Amygdala (tissue), 56 donors: ENCODE measurements at places on chromosomes 11 and 22.

DNA sequence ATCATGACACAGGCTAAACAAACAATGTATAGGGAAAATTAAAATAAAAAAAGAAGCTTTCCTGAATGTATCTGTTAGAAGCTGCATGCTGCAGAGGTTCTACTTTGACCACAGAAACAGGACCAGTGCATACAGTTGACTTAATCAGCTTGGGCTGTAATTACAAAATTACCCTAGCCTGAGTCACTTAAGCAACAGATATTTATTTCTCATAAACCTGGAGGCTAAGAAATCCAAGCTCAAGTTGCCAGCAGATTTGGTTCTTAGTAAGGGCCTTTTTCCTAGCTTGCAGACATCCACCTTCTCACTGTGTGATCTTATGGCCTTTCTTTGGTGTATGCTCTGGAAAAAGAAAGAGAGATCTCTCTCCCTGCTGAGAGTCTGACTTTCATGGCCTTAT lies 946.5 kb upstream of the RAG2 start:
- no peak for DNase-seq

DNA sequence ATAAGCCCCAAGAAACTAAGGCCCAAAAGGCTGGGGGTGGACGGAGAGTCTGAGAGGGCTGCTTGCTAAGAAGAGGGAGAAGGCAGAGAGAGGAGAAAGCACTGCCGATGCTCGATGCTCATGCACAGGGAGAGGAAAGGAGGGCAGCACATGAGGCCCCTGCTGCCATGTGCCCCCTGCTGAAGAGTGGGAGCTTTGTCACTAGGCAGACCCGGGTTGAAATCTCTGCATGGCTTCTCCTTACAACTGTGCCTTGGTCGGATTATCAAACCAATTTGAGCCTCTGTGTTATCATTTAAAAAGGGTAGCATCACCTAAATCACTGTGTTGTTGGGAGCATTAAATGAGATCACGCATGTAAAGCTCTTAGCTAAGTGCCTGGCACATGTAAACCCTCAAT lies 330.5 kb downstream of the NXPE2 start:
- DNase-seq: no peak

- no peak for DNase-seq
Observed at GRCh38 chr11:71329786-71330185, 77.4 kb upstream of the SHANK2 start.

GRCh38 chr22:46810856-46811786 lies 48.7 kb downstream of the TBC1D22A start:
- DNase-seq: no peak

DNA sequence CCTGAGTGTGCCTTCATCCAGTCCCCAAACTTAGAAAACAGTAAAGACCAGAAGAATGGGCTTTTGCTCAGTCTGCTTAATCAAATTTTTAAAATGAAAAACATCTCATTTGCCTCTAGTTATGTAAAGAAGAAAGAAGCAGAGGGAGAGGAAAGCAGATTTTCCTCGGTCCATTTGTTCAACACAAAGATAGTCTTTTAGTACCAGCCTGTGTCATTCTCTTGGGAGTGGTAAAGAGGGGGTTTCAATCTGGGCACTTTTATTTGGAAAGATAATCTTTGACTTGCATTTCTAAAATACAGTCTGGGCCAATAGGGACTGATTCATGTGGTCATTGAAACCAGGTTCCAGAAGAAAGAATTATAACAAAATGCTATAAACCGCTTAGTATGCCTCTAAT lies 29.5 kb downstream of the KREMEN1 start:
- no peak for DNase-seq

DNA sequence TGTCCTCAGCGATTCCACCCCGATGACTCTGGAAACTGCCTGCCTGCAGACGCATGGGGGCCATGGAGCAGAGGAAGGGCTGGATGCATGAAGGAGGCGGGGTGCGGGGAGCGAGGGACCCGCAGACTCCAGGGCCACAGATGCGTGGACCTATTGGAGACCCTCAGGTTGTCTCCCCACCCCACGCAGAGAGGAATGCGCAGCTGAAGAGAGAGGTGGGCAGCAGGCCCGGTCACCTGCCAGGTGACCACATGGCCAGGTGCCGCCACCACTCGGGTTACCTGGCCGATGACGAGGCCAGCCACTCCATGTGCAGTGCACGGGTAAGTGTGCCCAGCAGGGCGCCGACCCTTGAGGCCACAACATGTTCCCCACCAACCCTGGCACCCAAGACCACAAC lies 371 bp downstream of the CCDC116 start:
- DNase-seq: no peak

- no peak for DNase-seq
Observed at GRCh38 chr11:120182790-120183491, 27.9 kb upstream of the OAF start.

GRCh38 chr22:30038219-30038618 lies 42.0 kb upstream of the HORMAD2 start:
- DNase-seq: no peak

GRCh38 chr11:118834427-118835028 lies 43.6 kb upstream of the DDX6 start:
- no peak for DNase-seq

- DNase-seq: no peak
Observed at GRCh38 chr11:24082860-24083259, 414.0 kb upstream of the LUZP2 start.

DNA sequence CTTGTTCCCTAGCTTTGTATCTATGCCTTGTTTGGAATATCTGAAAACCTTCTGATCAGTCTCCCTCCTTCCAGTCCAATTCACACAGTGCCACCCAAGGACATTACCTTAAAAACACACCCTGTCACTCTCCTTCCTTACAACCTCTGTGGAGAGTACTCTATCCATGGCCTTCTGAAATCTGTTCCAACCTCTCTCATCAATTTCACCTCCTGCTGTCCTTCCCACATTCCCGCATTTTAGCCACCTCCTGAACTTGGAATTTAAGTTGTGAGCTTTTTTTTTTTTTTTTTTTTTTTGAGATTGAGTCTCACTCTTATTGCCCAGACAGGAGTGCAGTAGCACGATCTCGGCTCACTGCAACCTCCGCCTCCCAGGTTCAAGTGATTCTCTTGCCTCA lies 824.8 kb downstream of the METTL15 start:
- DNase-seq: no peak

- DNase-seq: no peak
Observed at GRCh38 chr22:47194476-47195155, 432.2 kb downstream of the TBC1D22A start.

DNA sequence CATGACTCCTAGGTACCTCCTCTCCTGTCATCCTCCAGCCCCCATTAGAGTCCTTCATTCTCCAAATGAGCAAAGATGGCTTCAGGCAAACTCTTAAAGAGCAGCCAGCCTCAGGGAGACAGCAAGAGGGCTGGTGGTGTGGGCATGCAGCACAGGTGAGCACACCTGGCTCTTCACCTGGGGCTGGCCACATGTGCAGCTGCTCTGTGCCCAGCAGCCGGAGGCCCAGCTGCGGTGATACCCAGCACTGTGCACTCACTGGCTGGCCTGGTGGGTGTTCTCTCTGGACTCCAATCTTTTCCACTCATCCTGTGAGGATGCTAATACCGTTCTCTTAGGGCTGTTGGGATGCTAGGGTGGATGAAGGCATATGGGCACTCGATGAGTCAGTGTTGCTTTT lies 106.1 kb upstream of the PARVA start:
- DNase-seq: no peak

- DNase-seq: no peak
Observed at GRCh38 chr11:116172851-116173250, 599.9 kb downstream of the BUD13 start.

DNA sequence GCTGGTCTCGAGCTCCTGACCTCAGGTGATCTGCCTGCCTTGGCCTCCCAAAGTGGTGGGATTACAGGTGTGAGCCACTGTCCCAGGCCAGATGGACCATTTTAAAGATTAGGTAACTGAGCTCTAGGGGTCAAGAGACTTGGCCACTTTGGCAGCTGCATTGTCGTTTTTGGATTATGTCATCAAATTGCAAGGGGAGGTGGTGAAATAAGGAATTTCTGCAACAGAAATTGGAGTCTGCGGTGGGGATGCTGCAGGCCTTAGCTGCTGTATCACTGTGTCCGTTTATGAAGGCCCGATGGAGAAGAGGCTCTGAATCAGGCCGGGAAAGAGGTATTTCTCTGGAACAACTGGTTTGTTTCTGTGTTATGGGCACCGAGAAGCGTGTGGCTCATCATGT lies 34.6 kb downstream of the PTPRJ start:
- no peak for DNase-seq

GRCh38 chr11:119085437-119085847 lies 761 bp downstream of the HMBS start:
- no peak for DNase-seq

- DNase-seq: no peak
Observed at GRCh38 chr11:134856056-134856971, 444.3 kb upstream of the B3GAT1 start.
